ENCODE measurements at places on chromosomes 5 and 9. TPM values are rescaled to one million over a fixed set of nuclear protein-coding genes. Genes with fewer than 3 reads are reported as not detected.

The MCIDAS gene
- 0.75 TPM for polyA plus RNA-seq

The WDR70 gene
- polyA plus RNA-seq, result 50.6 TPM

The TMEFF1 gene
- polyA plus RNA-seq, result 5.1 TPM

The PCDHB5 gene
- 9.1 TPM for polyA plus RNA-seq

The PDZD2 gene
- 19.9 TPM for polyA plus RNA-seq

The PHF24 gene
- 0.22 TPM for polyA plus RNA-seq

The PCDHGA4 gene
- 3.1 TPM for polyA plus RNA-seq

The TSSK1B gene
- not detected for polyA plus RNA-seq

The SEC24A gene
- 25.2 TPM for polyA plus RNA-seq

The PCDHA4 gene
- 1.6 TPM for polyA plus RNA-seq

The ABO gene
- polyA plus RNA-seq, result 28.8 TPM

- no peak for DNase-seq
Observed at GRCh38 chr5:146632620-146633322, 116.8 kb upstream of the GPR151 start.

DNA sequence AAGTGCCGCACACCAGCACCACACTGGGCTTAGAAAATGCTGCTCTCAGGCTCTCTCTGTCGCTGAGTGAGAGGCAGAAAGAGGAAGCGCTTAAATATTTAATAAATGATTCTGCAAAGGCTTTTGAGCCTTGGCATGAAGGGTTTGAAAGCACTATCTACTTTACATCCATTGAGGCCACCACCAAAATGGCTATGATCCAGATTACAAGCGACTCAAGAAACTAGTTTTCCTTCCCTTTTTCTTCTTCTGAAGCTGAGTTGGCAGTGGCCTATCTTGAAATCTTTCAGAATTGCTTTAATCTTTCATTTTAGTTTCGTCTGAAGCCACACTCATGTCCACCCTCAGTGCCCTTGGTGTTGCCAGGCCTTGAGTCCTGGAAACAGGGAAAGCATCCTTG is 59.5 kb downstream of the EBF1 start:
- no peak for DNase-seq

GRCh38 chr5:127084656-127085055 is 11.4 kb upstream of the C5orf63 start:
- no peak for DNase-seq

GRCh38 chr9:13266167-13266566 is 13.3 kb downstream of the MPDZ start:
- no peak for DNase-seq

DNA sequence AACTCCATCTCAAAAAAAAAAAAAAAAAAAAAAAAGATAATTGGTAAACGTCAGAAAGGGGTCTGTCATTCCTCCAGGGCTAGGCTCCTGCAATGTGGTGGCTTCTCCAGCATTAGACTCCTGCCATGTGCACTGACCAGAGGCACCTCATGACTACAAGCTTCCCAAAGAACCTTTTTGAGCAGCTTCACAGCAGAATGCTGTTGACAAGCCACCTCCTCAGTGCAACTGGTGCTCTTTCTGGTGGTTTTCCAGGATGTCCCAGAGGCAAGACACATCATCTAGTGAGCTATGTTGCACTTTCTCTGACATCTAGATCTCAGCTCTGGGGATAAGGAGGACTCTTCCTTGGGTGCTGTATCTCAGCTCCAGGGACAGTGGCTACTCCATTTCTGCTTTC is 11.6 kb downstream of the RPL37 start:
- no peak for DNase-seq

GRCh38 chr9:98495530-98495929 is 213.2 kb downstream of the GABBR2 start:
- DNase-seq, result no peak

DNA sequence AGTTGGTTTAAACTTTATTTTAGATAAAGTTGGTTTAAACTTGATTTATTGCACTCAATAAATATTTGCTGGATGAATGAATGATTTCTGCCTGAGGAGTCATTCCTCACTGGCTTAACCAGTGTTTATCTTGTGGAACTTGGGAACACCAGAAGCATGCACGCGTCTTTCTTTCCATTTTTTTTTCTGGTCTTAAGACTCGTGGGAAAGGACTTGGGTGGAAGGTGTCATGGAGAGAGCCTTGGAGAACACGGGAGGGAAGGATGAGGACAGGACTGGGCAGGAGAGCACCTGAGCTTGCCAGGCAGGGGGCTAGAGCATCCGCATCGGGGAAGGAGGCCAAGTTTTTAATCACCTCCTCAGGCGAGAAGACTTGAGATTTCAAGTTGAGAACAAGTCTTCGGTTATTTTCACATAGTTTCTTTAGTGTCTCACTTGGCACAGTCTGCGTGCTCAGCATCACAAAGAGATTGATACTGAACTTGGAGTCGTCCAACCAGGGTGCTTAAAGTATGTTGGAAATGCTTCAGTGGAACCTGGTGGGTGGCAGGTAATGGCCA is 144.2 kb downstream of the PDZD2 start:
- DNase-seq, result no peak

DNA sequence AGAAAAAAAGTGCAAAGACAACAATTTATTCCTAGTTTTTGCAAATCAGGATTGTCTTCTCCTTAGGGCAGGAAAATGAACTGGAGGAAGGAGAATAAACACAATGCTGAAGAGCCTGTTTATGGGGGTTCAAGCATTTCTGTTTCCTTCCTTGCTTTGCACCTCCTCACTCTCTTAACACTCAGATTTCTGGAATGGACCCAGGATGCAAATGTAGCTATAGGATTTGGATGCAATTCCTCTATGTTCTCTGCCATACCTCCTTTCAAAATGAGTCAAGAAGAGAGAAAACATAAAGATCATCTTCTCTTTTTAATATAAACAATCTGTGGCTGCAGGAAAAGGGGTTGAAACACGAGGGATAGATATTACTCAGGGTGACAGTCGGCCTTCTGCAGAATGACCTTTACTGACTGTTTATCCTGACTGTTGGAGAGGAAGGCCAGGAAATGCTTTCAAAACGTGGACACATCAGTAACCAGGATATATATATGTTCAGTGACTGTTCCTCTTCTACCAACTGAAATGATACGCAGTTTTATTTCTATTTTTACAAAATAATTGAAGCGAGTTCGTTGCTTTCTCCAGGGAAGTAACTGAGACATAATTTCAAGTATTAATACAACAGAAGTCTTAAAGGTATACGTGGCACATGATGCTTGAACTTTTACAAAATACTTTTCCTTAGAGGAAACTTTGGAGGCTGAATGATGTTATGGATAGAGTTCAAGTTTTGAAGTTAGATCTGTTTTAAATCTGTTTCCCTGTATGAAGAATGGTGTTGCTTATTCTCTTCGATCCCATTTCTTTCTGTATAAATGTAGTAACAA is 44.4 kb downstream of the ACTBL2 start:
- no peak for DNase-seq

- no peak for DNase-seq
Observed at GRCh38 chr5:92678640-92679039, 902.4 kb downstream of the NR2F1-AS1 start.

DNA sequence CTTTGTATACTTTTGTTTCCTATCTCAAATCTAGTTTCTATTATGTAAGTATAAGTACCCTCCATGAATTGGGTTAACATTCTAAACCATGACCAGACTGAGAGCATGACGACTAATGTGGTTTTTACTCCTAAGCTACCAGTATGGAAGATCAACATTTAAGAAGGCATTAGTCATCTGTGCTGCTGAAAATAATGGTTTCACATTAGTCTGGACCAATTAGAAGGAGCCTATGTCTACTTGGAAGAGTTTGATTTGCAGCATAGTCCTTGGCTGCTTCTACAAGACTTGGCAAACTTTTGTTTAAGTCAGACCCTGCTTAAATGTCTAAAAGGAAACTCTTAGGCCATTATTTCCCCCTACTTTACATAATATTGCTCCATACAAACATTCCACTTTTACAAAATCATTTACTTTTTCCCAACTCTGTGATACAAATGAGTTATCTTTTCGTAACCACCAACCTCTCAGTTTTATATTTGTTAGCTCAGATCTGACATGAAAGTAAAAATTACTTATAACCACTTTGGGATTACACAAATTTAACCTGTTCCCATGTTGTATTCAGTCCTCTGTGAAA is 186.7 kb downstream of the COMMD10 start:
- DNase-seq, result no peak

DNA sequence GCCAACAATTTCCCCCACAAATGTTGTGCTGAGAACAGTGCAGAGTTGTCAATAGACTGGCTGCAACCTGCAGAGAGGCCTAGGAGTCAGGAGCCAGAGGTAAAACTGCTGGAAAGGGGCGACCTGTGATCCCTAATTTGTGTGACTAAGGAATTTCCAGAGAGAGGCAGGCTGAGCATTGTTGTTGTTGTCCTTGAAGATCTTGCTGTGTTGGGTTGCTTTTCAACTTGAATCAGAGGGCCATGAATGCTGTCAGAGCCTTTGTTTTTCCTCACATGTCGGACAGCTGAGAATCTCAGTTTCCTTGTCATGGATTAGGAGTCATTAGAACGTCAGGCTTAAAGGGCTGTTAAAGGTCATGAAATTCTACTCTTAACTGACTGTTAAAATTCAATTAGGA is 134.6 kb upstream of the ASTN2 start:
- no peak for DNase-seq

DNA sequence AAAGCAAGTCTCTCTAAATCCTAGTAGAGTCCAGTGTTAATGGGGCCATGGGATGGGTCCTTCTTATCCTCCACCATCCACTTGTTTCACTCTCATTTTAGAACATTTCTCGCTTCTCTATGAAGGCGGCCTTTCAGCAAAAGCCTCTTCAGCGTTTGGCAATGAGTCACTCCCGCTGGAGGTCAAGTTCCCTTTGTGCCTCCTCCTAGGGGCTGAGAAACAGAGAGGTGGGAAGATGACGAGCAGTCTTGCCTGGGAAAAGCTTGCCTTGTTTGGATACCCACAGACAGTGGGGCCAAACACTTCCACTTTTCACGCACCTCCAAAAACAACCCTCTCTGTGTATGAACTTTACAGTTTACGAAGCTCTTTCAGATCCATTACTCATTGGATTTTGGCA is 168.8 kb downstream of the GABBR2 start:
- DNase-seq, result no peak

GRCh38 chr5:167754501-167755021 is 536.9 kb upstream of the WWC1 start:
- DNase-seq, result no peak

GRCh38 chr5:75260708-75261107 is 24.0 kb upstream of the ANKRD31 start:
- DNase-seq, result no peak
